ENCODE measurements at places on chromosomes 3 and 15. TPM values are rescaled to one million over a fixed set of nuclear protein-coding genes. Genes with fewer than 3 reads are reported as not detected.
A peak's percentile ranks its signal among the peaks of the same experiment; 100 is the strongest.

The CPEB1 gene
- 1.7 TPM for total RNA-seq

The CPN2 gene
- not detected for total RNA-seq

The SIDT1 gene
- 19.9 TPM for total RNA-seq

DNA sequence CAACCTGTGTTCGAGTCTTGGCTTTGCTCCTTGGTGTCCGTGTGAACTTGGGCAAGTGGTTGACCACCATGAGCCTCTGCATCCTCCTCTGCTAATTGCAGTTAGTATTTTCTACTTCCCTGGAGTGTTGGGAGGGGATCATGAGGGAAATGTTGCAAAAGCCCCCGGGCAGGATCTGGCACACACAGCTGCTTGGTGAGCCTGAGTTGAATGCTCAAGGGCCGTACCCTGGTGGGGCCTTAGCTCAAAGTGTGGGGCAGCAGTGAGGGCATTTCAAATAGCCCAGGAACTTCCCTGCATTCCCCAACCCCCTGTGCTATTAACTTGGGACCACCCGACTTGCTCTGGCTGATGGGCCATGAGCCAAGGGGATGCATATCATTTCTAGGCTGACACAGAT, 94.9 kb upstream of the SLC6A11 start:
- no peak for DNase-seq
- H3K4me3 ChIP-seq: no peak overlapping the region
- no peak overlapping the region for H3K27ac ChIP-seq
- H3K27me3 ChIP-seq: peaks cover 3% of the 10 kb centered on the region
- H3K4me1 ChIP-seq: no peaks in the 10 kb centered on the region

- no peaks in the 10 kb centered on the region for H3K36me3 ChIP-seq
- peaks cover 6% of the 10 kb centered on the region for H3K4me1 ChIP-seq
- no peak overlapping the region for H3K27ac ChIP-seq
- DNase-seq: no peak
- H3K27me3 ChIP-seq: no peaks in the 10 kb centered on the region
- H3K4me3 ChIP-seq: no peak overlapping the region
Observed at GRCh38 chr15:43828061-43828657, 1.4 kb downstream of the WDR76 start.

- H3K27ac ChIP-seq: no peak overlapping the region
- H3K4me3 ChIP-seq: no peak overlapping the region
- H3K27me3 ChIP-seq: no peaks in the 10 kb centered on the region
- H3K36me3 ChIP-seq: no peaks in the 10 kb centered on the region
Observed at GRCh38 chr15:70361106-70361505, 263.4 kb upstream of the TLE3 start.

GRCh38 chr3:36451816-36452215, 71.5 kb downstream of the STAC start:
- no peaks in the 10 kb centered on the region for H3K27me3 ChIP-seq
- no peak overlapping the region for H3K27ac ChIP-seq
- DNase-seq: peak; percentile 6
- no peak overlapping the region for H3K4me3 ChIP-seq
- H3K36me3 ChIP-seq: no peaks in the 10 kb centered on the region
- H3K4me1 ChIP-seq: no peaks in the 10 kb centered on the region

DNA sequence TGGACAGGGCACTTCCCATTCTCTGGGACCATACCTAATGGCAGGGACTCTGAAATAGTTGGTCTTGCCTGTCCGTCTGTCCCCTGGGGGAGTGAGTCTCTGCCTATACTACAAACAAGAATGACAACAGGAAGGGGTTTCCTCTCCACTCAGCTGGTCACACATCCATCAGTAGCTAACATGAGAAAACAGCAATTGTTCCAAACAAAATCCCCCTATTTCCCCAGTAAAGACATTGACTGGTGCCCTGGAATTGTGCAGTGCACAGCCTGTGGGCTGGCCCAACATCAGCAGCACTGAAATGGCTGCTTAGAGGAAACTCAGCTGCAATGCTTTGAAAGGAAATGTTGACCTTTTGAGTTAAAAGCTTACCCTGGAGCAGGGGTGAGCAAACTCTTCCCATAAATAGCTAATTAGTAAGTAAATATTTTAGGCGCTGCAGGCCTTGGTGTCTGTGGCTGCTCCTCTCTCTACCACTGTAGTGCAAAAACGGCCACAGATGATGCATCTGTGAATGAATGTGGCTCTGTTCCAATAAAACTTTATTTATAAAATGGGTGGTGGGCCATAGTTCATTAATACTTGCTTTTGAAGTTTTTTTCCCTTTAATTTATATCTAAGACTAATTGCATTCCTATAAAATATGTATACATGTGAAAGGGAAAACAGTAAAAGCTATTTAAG, 174.3 kb downstream of the KLF13 start:
- no peaks in the 10 kb centered on the region for H3K27me3 ChIP-seq
- H3K4me1 ChIP-seq: no peaks in the 10 kb centered on the region
- no peak overlapping the region for H3K4me3 ChIP-seq

GRCh38 chr3:143901105-143901504, 52.8 kb upstream of the SLC9A9 start:
- no peak overlapping the region for H3K27ac ChIP-seq
- no peaks in the 10 kb centered on the region for H3K27me3 ChIP-seq
- no peaks in the 10 kb centered on the region for H3K4me1 ChIP-seq
- no peaks in the 10 kb centered on the region for H3K36me3 ChIP-seq
- no peak for DNase-seq

DNA sequence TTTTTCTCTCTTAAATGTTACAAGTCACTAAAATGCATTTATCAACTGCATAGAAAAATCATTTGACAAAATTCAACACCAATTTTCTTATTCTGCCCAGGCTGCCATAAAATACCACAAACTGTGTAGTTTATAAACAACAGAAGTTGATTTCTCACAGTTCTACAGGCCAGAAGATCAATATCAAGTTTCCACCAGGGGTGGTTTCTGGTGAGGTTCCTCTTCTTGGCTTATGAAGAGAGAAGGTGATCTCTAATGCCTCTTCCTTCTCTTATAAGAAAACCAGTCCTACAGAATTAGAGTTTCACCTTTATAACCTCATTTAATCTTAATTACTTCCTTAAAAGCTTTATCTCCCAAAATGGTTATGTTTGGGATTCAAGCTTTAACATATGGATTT, 10.9 kb upstream of the CD200R1L start:
- no peak for DNase-seq
- H3K27ac ChIP-seq: no peak overlapping the region
- no peaks in the 10 kb centered on the region for H3K27me3 ChIP-seq
- H3K4me3 ChIP-seq: no peak overlapping the region
- H3K36me3 ChIP-seq: no peaks in the 10 kb centered on the region
- no peaks in the 10 kb centered on the region for H3K4me1 ChIP-seq

DNA sequence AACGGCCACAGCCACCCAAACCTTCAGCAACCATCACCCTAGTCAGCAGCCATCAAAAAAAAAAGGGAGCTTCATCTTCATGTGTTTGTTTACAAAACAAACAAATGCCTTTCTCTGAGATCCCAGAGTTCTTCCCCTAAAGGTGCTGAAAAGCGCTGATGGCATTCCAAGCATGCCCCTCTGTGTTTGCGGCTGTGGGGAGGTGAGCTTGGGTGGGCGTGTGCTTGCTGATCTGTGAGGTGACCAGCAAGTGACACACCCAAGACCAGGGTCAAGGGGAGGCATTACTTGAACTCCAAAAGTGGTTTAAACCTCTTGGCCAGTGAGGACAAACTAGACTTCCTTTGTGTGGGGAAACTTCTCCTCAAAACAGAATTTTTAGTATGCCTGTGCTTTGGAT, 81.5 kb downstream of the DHX36 start:
- no peak overlapping the region for H3K4me3 ChIP-seq
- H3K27me3 ChIP-seq: no peaks in the 10 kb centered on the region
- H3K4me1 ChIP-seq: no peaks in the 10 kb centered on the region
- H3K27ac ChIP-seq: peak overlapping the region; percentile 3
- no peaks in the 10 kb centered on the region for H3K36me3 ChIP-seq

The SNTN gene
- total RNA-seq: not detected

The REC114 gene
- total RNA-seq: not detected

The PPP2R3A gene
- 25.9 TPM for total RNA-seq

- H3K4me1 ChIP-seq: no peaks in the 10 kb centered on the region
- H3K27me3 ChIP-seq: no peaks in the 10 kb centered on the region
- no peaks in the 10 kb centered on the region for H3K36me3 ChIP-seq
- H3K27ac ChIP-seq: no peak overlapping the region
- H3K4me3 ChIP-seq: no peak overlapping the region
Observed at GRCh38 chr3:136626493-136626892, 125.7 kb downstream of the STAG1 start.

DNA sequence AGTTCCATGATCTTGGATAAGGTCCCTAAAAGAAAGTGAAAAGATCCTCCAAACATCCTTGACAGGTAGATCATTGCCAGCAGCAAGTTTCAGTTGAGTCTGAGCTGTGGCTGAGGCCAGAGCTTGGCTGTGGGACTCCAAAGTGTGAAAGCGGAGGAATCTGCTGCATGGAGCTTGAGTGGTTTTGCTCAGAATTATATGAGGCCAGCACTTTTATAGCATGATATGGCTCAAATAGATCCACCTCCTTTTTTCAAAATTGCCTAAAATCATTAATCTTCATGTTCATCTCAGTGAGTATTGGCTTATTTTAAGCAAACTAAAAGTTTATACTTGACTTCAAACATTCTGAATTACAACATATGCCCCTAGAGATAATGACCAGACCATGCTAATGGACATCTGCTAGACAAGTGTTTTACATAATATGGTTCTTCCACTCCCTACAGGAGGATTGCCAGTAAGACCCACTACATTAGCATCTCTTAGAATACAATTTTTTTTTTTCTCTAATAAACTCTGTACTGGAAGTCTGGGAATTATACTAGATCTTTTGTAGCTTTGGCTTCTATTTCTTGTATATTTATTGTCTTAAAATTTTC, 368.1 kb downstream of the ZPLD1 start:
- H3K27ac ChIP-seq: no peak overlapping the region
- no peak for DNase-seq
- no peaks in the 10 kb centered on the region for H3K36me3 ChIP-seq
- no peak overlapping the region for H3K4me3 ChIP-seq

GRCh38 chr3:100277255-100277800, 16.5 kb downstream of the TBC1D23 start:
- no peaks in the 10 kb centered on the region for H3K36me3 ChIP-seq
- H3K4me3 ChIP-seq: no peak overlapping the region
- DNase-seq: no peak
- no peaks in the 10 kb centered on the region for H3K27me3 ChIP-seq

DNA sequence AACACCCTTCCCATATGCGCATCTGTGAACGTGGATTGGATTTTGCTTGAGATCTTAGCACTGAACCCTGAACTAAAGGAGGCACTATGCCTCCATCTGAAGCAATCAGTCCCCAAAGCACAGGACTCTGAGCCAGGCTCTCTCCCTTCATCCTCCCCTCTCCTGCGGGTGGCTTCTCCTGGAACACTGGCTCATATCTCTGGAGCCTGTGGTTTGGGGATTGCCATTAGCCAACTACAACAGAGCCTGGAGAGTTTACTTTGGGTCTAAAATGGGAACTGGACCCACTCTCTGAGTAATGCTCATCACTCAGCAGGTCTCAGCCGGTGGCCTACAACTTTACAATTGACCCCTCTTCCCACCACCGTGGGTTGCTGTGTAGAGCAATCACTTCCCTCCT, 190.8 kb upstream of the HES1 start:
- peaks cover 8% of the 10 kb centered on the region for H3K4me1 ChIP-seq
- no peaks in the 10 kb centered on the region for H3K27me3 ChIP-seq
- H3K4me3 ChIP-seq: no peak overlapping the region
- no peak for DNase-seq

DNA sequence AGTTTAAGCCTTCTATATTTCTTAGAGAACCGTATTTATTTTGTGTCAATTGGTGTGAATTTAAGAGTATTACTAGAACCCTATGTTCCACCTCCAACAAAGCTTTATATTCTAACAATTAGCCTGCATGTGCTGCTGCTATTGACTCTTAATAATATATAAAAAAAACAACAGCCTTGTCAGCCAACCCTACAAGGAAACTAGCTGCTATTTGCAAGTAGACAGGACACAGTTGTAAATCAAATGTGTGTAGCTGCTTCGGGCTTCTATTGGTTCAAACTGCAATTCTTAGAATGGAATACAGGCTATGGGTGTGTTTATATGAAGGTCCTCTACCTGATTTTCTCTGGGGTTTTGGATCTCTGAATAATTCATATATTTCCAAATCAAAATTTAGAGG, 60.7 kb downstream of the ZBTB20 start:
- H3K36me3 ChIP-seq: no peaks in the 10 kb centered on the region
- H3K4me3 ChIP-seq: no peak overlapping the region
- no peak for DNase-seq
- H3K27ac ChIP-seq: no peak overlapping the region
- no peaks in the 10 kb centered on the region for H3K27me3 ChIP-seq

- no peak for DNase-seq
- no peaks in the 10 kb centered on the region for H3K4me1 ChIP-seq
- H3K4me3 ChIP-seq: no peak overlapping the region
- H3K27ac ChIP-seq: no peak overlapping the region
- H3K36me3 ChIP-seq: no peaks in the 10 kb centered on the region
Observed at GRCh38 chr15:62453375-62453774, 288.3 kb upstream of the C2CD4B start.

- no peak for DNase-seq
- no peaks in the 10 kb centered on the region for H3K27me3 ChIP-seq
- no peak overlapping the region for H3K27ac ChIP-seq
- no peak overlapping the region for H3K4me3 ChIP-seq
- no peaks in the 10 kb centered on the region for H3K4me1 ChIP-seq
- no peaks in the 10 kb centered on the region for H3K36me3 ChIP-seq
Observed at GRCh38 chr3:72003936-72004335, 219.0 kb upstream of the PROK2 start.

Data from prostate gland (tissue), 2 donors.